ENCODE measurements at places on chromosomes 11 and 22. TPM values are rescaled to one million over a fixed set of nuclear protein-coding genes. Genes with fewer than 3 reads are reported as not detected.

The OR10D3 gene
- not detected for polyA plus RNA-seq

The SCUBE1 gene
- not detected for polyA plus RNA-seq

The TMEM121B gene
- not detected for polyA plus RNA-seq

The OR5T3 gene
- polyA plus RNA-seq: not detected

The BACE1 gene
- polyA plus RNA-seq: 1.1 TPM

The BIK gene
- polyA plus RNA-seq: 6.4 TPM

The MMP27 gene
- not detected for polyA plus RNA-seq

The SHANK2 gene
- polyA plus RNA-seq: not detected

The JAML gene
- polyA plus RNA-seq: 169 TPM

The FDXACB1 gene
- polyA plus RNA-seq: 5.0 TPM

The RTN4RL2 gene
- not detected for polyA plus RNA-seq

The FGF4 gene
- not detected for polyA plus RNA-seq

The KCNJ11 gene
- not detected for polyA plus RNA-seq

The DEFB131B gene
- polyA plus RNA-seq: not detected

The TCN1 gene
- not detected for polyA plus RNA-seq

The RASSF7 gene
- polyA plus RNA-seq: 34.2 TPM

The KCNE3 gene
- not detected for polyA plus RNA-seq

The ART1 gene
- polyA plus RNA-seq: not detected

The PRG3 gene
- polyA plus RNA-seq: not detected

The P2RY2 gene
- not detected for polyA plus RNA-seq

The CD6 gene
- polyA plus RNA-seq: 138 TPM

The LINC01488 gene
- not detected for polyA plus RNA-seq

The LMNTD2 gene
- 0.79 TPM for polyA plus RNA-seq

The CLDN5 gene
- 1.9 TPM for polyA plus RNA-seq

The RELA gene
- 53.4 TPM for polyA plus RNA-seq

The SLC1A2 gene
- polyA plus RNA-seq: 0.23 TPM

The LRRC56 gene
- 2.7 TPM for polyA plus RNA-seq

The NDUFS3 gene
- polyA plus RNA-seq: 122 TPM

The PHOX2A gene
- not detected for polyA plus RNA-seq

The OR4D10 gene
- not detected for polyA plus RNA-seq

The PRR5 gene
- 33.3 TPM for polyA plus RNA-seq

The SAA1 gene
- not detected for polyA plus RNA-seq

The CSRP3 gene
- polyA plus RNA-seq: not detected

The CD248 gene
- 0.06 TPM for polyA plus RNA-seq

The PKDREJ gene
- not detected for polyA plus RNA-seq

The OR5B21 gene
- polyA plus RNA-seq: not detected

The APOA4 gene
- polyA plus RNA-seq: not detected

All from CD4-positive, CD25-positive, alpha-beta regulatory T cell (primary cell).